Right ventricle myocardium inferior (tissue), 1 donor: ENCODE measurements at places on chromosomes 13 and 19.

- DNase-seq = peak; percentile 70
Observed at GRCh38 chr13:102400675-102401145, 1.1 kb downstream of the FGF14 start.

- DNase-seq = no peak
Observed at GRCh38 chr13:48125794-48126228, 30.9 kb upstream of the MED4 start.

- DNase-seq = no peak
Observed at GRCh38 chr19:52142001-52142595, 2.4 kb upstream of the ZNF616 start.

GRCh38 chr13:64480672-64481071 is 2749.5 kb downstream of the PCDH9 start:
- DNase-seq = no peak
